NCI-H524 (cell line): ENCODE measurements at places on chromosomes 2 and 18.
A peak's percentile ranks its signal among the peaks of the same experiment; 100 is the strongest.

- no peak for DNase-seq
Measured at GRCh38 chr2:64220265-64220664, 76.0 kb upstream of the PELI1 start.

DNA sequence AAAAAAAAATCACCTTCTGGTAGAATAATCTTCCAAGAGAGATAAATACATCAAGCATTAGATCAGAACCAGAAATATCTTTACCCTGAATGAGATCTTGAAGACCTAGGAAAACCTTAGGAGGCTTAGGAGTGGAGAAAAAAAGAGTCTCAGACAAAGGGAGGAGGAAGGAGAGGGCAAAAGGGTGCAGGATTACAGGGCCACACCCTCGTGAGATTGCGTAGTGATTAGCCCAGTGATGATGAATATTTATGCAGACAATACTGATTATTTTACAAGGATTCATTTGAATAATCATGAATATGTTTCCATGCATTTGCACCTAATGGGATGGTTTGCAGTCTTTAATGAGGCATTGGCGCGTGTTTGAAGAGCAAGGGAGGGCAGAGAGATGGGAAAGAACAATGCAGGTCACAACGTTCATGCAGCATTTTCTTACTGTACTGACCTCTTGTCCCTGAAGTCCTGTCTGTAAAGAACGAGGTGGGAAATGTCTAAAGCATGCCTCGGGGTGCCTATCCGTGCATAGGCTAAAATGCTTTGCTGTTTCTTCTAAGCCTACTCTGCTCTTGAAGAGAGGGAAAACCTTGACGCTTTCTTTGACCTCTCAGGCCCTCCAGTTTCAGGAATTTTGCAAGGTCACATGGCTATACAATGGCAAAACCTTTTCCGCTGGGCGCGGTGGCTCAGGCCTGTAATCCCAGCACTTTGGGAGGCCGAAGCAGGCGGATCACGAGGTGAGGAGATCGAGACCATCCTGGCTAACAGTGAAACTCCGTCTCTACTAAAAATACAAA is 18.6 kb upstream of the ZNF532 start:
- no peak for DNase-seq

GRCh38 chr2:176136374-176137251 is 7.1 kb downstream of the HOXD8 start:
- DNase-seq, result peak; percentile 13

DNA sequence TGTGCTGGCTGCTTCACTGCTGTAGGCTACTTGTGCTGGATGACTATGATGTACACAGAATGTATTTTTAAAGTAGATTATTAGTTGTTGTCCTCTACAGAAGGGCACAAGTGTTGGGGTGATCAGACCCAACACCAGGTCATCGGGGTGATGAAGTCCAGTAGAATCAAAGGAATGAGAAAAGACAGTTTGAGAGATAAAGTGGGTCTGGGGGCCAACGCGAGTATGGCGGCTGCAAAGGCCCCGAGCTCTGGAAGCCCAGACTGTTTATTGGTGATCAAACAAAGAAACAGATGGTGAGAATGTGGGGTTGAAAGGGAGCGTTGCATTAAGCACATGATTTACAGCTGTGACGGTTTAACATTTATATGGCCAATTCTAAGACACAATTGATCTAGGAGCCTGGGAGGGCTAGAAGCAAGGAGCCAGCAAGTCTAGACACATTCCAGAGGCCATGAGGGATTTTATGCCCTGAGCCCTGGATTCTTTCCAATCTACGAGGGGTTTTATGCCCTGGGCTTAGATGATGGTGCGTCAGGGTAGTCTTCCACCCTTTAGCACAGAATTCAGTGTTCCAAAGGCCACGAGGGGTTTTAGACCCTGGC is 153.5 kb downstream of the AGPS start:
- peak; percentile 76 for DNase-seq

DNA sequence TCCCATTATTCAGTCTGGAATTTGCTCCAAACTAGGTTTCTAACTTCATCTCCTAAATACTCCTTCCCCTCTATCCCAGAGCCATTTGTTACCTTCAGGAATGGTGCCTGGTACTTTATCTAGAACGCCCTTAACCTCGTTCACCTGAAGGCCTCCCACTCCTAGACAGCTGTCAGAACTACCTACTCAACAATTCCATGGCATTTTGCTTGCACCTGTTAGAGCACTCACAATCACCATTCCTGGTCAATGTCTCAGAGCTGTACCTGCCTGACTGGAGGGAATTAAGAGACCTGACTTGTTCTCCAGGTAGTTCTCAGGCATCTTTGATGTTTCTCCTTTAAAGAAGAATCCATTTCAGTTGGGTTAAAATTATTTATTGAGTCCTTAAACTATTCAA is 88.9 kb downstream of the GAREM1 start:
- no peak for DNase-seq

GRCh38 chr2:234136461-234136860 is 86.0 kb downstream of the SPP2 start:
- DNase-seq, result no peak

DNA sequence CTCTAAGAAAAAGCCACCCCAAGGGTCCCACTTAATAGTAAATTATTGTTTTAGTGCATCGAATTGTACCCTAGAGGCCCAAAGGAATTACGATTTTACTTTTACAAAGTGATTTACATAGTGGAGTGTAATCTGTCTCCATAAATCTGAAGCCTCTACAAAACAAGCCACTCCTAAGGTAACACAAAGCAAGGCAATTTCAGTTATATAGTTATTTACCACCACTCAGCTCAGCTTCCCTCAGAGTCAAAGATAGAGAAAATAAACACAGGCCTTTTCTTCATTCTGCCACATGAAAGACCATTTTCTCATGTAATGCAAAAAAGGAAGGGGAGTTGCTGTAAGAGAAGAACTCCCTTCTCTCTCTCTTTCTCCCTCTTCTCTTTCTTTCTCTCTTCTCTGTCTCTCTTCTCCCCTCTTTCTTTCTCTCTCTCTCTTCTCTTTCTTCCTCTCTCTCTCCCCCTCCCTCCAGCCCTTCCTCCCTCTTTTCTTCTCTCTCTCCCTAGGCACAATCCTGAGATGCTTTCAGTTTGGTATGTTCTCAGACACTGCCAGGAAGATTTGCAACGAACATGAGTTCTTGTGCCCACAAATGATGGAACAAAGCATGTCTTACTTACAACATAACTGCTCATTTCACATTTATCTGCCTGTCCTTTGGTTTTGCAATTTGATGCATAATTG is 264.5 kb downstream of the BCL2 start:
- DNase-seq, result no peak

DNA sequence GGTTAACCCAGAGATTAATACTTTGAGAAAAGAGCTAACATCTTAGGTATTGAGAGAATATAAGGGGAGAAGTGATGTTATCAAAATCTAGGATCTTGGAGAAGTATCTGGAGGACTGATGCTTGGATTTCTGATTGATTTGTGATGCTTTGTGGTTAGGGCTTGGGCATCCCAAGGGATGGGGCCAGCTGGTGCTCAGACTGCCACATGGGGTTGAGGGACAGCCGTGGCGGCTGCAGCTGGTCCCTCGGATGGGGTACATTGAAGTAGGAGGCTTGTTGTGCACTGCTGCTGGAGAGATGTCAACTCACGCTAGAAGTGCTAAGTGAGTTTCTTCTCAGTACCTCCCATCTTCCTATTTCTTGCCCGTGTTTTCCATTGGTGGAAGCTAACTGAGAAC is 22.4 kb downstream of the HRH4 start:
- peak; percentile 35 for DNase-seq

DNA sequence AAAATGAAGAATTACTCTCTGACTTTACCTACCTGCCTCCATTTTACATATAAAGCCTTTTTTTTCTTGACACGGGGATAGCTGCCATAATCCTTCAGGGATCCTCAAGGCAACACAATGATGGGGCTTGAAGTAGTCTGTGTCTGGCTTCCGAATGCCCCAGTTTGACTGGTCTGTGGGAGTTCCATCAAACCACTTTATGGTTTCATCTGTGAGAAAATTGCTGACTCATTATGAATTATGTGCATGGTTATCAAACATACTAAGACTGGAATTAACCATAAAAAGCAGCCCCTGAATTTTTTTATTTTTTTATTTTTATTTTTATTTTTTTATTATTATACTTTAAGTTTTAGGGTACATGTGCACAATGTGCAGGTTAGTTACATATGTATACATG is 117.5 kb downstream of the PLA2R1 start:
- DNase-seq, result no peak

GRCh38 chr2:100213595-100213994 is 71.2 kb upstream of the AFF3 start:
- DNase-seq, result no peak

DNA sequence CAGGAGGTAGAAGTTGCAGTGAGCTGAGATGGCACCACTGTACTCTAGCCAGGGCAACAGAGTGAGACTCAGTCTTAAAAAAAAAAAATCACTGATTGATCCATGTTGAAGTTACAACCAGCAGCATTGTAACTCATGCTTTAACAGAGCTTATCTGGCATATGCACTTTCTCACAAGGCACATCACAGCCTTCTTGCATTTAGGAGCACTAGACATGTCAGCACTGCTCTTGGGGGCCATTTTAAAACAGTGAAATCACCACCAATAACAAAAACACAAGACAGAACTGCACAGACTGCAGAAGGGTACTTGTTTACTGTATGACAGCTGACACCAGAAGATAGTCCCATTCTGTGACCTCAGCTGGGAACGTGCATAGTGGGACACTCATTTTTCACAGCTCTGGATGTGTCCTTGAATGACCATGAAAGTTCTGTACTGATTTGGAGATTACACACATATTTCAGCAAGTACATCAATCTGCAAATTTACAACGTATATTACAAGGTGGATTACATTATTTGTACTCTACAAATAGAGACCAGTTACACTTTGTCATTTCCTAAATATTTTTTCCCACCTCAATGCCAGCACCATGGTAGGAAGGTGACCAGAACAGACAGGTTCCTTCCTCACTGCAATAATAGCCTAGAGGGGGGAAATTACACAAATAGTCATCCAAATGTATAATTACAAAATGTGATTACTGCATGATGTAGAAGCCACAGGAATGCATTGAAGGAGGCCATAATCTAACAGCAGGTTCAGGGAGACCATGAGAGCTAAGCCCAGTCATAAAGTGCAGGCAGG is 35.1 kb downstream of the CCBE1 start:
- no peak for DNase-seq

DNA sequence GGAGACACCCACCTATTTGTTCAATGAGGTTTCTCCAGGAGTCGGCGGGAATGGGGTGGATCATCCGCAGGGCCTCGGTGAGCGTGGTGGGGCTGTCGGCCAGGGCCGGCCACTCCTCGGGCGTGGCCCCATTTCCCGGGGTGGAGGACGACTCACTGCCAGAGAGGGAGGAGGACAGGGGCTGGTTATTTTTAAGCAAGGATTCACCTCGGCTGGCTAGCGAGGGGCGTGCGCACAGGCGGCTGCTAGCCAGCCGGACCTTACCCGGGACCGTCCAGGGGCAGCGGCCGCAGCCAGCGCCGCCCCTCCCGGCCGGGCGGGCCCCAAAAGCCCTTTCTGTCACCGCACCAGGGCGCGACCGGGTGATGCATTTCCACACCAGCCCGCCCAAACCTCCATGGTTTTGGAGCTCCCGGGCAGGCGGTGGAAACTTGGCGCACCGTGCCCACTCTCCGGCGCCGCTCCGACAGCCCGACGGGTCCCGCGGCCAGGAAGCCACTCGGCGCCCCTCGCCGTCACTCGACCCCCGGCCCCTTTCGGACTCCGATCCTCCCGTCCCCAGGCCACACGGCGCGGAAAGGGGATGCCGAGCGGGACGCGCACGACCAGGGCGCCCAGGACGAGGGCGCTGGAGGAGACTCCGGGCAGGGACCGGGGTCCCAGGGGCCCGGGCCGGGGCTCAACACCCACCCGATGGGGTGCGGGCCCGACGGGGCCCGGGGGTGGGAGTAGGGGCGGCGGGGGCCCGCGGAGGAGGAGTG is 57.1 kb downstream of the SNORC start:
- DNase-seq, result no peak

DNA sequence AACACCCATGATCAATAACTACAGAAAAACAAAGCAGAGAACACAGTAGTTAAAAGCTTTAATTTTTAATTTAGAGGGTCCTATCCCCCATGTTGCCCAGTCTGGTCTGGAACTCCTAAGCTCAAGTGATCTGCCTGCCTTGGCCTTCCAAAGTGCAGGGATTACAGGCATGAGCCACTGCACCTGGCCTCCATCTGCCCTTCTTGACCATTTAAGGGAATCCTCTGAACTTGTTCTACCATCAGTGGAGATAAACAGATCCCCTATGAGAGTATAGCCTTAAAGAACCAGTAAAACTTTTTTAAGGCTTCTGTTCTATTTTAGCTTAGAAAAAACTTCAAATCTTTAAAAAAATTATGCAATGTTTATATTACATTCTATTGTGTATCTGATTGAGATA is 13.5 kb upstream of the ATP5MC3 start:
- DNase-seq, result peak; percentile 75

GRCh38 chr2:11968521-11968920 is 222.1 kb downstream of the LPIN1 start:
- no peak for DNase-seq

- peak; percentile 30 for DNase-seq
Measured at GRCh38 chr2:55616551-55617174, 759 bp downstream of the PPP4R3B start.

- DNase-seq, result no peak
Measured at GRCh38 chr2:176991411-176991810, 221.2 kb upstream of the HNRNPA3 start.

DNA sequence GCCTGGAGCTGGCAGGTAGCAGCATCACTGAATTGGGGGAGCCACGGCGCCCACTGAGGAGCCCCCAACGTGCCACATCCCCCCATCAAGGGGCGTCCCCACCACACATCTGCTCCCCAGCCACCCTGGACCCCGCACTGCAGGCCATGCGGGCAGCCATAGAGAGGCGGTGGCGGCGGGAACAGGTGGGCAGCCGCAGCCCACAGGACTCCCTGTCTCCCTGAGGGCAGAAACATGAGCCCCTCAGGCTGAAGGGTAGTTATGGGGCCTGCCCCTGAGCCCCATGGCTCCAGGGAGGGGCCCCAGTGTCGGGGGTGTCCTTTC is 26.6 kb downstream of the CROCC2 start:
- DNase-seq, result no peak

DNA sequence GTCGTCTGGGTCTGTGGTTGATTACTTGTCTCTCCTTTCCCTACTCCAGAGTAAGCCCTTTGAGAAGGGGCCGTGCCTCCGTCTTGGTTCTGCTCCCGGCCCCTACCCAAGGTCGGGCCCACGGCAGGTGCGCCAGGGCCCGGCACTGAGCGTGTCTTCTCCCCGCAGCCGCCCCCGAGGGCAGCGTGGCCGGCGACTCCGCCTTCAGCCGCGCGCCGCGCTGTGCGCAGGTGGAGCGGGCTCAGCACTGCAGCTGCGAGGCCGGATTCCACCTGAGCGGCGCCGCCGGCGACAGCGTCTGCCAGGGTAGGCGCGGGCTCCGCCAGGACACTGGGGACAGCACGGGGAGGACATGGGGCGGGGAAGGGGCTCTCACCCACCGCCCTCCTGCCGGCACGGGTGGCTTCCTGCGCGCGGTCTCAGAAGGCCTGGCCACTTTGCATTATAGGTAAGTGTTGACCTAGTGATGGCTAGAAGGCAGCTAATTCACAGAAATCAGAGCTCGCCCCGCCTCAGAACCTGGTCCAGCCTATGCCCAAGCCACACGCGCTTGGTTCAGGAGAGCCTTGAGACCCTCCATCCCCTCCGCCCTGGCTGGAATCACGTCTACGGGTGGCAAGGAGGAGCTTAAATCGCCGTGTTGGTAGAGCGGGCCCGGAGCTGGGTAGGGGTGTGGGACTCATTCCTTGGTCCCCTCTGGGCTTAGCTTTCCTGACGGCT is 43.5 kb downstream of the FBLN7 start:
- DNase-seq, result peak; percentile 7
